ENCODE measurements at places on chromosomes 6 and 20.

- no peak for DNase-seq
Observed at GRCh38 chr6:31654574-31655348, 933 bp upstream of the APOM start.

GRCh38 chr6:3693831-3694230, 57.7 kb downstream of the PXDC1 start:
- DNase-seq, result no peak

DNA sequence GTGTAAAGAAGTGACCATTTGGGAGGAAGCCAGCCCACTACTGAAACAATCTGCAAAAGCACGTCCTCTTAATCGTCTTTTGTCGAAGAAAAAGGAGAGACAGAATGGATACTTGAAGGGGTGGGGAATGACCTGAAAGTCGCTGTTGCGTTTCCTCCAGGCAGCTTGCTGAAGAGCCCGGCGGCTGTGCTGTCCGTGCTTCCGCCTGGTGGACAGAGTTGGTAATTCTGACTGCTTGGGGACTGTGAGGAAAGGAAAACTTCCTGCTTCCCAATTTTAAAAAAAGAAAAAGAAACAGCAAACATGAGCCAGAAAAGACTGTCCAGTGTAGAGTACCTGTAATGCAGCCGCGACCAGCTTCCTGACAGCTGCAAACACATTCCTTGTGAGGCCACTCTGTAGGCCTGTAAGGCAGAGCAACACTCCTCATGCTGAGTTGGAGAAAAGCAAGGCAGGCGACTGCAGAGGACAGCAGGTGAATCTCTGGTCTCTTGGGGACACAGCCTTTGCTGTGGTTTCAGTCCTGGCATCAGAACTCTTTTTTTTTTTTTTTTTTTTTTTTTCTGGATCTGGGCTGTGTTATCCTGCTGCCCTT, 251.1 kb upstream of the TBX18 start:
- DNase-seq, result peak; percentile 6

DNA sequence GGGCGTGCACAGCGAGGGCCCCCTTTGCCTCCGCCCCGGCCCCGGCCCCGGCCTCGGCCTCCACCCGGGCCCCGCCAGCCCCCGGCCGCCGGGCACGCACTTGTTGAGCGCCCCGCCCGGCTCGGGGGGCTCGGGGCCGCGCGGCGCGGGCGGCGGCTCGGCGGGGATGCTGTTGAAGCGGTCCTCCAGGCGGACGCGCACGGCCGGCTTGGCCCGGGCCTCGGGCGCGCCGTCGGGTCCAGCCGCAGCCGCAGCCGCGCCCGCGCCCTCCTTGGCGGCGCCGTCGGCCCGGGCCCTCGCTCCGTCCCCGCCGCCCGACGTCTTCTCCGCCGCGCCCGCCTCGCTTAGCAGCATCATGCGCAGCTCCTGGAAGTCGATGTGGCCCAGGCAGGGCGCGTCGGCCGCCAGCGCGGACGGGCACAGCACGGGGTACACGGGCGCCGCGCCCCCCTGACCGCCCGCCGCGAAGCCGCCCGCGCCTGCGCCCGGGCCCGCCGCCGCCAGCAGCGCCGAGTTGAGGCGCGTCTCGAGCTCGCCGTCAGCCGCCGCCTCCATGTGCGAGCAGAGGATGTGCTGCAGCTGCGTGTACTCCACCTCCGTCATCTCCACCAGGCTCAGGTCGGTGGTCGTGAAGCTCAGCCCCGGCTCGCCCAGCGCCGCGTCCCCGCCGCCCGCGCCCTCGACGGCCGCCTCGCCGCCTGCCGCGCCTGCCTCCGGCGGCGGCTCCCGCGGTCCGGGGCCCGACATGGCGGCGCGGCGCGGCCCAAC, 514 bp downstream of the TCFL5 start:
- peak; percentile 40 for DNase-seq

- DNase-seq, result peak; percentile 92
Observed at GRCh38 chr6:45710304-45710821, 305.3 kb downstream of the CLIC5 start.

Measured in activated CD4-positive, alpha-beta T cell treated with anti-CD3 and anti-CD28 coated beads, Interleukin-2, amount 50 U/mL, for 48 hours (primary cell).